ENCODE measurements at places on chromosomes 1 and 21. TPM values are rescaled to one million over a fixed set of nuclear protein-coding genes. Genes with fewer than 3 reads are reported as not detected.

CRYBG2 gene
- total RNA-seq = 6.9 TPM

UTS2 gene
- not detected for total RNA-seq

RGS13 gene
- total RNA-seq = 4.7 TPM

USH2A gene
- total RNA-seq = not detected

MAN1C1 gene
- total RNA-seq = 19.7 TPM

DNA sequence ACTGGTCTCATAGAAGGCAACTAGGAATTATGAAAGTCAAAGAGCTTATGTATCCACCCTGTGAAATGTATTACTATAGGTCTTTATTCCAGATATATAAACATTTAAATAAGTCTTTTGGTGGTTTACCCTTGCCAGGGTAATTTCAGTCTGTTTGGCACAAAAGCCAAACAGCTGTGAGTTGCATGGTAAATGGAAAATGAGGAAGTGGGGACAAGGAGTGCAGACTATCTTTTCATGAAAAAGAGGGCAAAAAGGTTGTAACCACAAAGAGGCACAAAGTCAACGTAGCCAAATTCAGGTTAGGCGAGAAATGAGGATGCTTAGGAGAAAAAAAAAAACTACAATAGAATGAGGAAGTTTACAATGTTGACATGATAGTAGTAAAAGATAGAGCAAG, 492.3 kb upstream of the PRMT6 start:
- H3K4me1 ChIP-seq = no peaks in the 10 kb centered on the region
- H3K27ac ChIP-seq = no peak overlapping the region
- H3K36me3 ChIP-seq = no peaks in the 10 kb centered on the region

GRCh38 chr1:9019896-9020295, 6.3 kb downstream of the SLC2A7 start:
- no peaks in the 10 kb centered on the region for H3K27me3 ChIP-seq
- no peak overlapping the region for H3K4me3 ChIP-seq
- DNase-seq = no peak
- no peak overlapping the region for H3K27ac ChIP-seq
- no peaks in the 10 kb centered on the region for H3K4me1 ChIP-seq

- H3K27me3 ChIP-seq = no peaks in the 10 kb centered on the region
- no peak for DNase-seq
- H3K4me1 ChIP-seq = no peaks in the 10 kb centered on the region
- no peaks in the 10 kb centered on the region for H3K36me3 ChIP-seq
- H3K27ac ChIP-seq = no peak overlapping the region
These were observed 99.6 kb upstream of the CDC42BPA start for GRCh38 chr1:227417756-227418480.

DNA sequence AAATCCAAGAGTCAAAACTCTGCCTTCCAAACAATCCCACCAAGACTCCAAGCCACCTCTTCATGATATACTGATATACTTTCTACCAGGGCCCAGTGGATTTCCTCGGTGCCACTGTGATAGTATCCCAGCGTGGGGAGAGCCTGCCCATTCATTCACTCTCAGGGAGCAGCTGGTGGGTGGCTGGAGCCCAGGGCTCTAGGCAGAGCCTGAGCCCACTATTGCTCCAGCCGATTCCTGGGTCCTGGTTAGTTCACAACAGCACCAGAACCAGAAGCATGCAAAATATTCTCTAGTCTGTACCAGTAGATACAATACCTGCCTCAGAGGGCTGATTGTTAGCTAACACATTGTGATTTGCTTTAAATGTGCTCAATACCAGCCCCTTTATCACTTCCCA, 831 bp downstream of the CSRP1 start:
- no peaks in the 10 kb centered on the region for H3K27me3 ChIP-seq
- H3K4me3 ChIP-seq = peak overlapping the region; percentile 88
- no peaks in the 10 kb centered on the region for H3K36me3 ChIP-seq
- H3K4me1 ChIP-seq = peaks cover 59% of the 10 kb centered on the region
- peak overlapping the region; percentile 93 for H3K27ac ChIP-seq
- no peak for DNase-seq

DNA sequence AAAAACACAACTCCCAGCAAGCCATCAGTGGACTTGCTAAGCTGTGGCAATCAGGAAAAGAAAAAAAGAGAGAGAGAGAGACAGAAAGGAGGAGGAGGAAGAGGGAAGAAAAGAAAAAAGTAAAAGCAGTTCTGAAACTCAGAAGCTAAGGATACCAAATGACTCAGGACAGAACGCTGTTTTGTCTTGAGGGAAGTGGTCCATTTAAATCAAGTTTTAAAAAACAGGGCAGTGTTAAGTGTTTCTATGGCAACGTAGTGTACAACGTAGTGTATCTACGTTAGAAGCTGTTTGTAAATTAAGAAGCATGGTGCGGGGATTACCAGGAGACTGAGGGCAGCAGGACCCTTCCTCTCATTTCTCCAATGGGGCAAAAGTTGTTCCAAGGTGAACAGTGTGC, 5.8 kb downstream of the ADORA3 start:
- peaks cover 7% of the 10 kb centered on the region for H3K4me1 ChIP-seq
- no peaks in the 10 kb centered on the region for H3K27me3 ChIP-seq
- H3K36me3 ChIP-seq = no peaks in the 10 kb centered on the region
- no peak overlapping the region for H3K27ac ChIP-seq

DNA sequence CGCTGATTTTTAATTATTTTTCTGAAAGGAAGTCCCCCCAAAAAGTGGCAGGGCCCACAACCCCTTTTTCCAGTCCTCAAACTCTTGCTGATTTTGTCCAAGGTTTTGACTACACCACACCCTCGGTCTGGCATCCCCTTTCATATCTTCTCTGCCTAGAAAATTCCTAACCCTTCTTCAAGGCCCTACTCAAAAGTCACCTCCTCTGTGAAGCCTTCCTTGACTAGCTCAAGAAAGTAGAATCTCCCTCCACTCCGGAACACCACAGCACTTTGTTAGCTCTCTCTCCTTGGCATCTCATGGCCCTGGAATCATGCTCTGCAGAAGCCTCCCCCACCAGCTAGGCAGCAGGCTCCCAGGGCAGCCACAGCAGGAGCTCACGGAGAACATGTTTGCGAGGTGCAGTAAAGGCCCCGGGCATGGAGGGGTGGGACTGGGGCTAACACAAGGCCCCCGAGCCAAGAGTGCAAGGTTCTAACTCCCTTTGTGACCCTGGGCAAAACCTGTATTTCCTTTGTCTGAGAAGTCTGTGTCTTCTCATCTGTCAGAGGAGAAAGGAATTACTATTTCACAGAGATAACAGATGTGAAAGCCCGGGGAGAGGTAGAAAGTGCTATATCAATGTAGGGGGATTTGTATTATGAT, 17.7 kb upstream of the S100A7 start:
- H3K4me3 ChIP-seq = no peak overlapping the region
- no peak overlapping the region for H3K27ac ChIP-seq
- no peaks in the 10 kb centered on the region for H3K36me3 ChIP-seq
- H3K4me1 ChIP-seq = no peaks in the 10 kb centered on the region
- no peak for DNase-seq
- H3K27me3 ChIP-seq = no peaks in the 10 kb centered on the region

DNA sequence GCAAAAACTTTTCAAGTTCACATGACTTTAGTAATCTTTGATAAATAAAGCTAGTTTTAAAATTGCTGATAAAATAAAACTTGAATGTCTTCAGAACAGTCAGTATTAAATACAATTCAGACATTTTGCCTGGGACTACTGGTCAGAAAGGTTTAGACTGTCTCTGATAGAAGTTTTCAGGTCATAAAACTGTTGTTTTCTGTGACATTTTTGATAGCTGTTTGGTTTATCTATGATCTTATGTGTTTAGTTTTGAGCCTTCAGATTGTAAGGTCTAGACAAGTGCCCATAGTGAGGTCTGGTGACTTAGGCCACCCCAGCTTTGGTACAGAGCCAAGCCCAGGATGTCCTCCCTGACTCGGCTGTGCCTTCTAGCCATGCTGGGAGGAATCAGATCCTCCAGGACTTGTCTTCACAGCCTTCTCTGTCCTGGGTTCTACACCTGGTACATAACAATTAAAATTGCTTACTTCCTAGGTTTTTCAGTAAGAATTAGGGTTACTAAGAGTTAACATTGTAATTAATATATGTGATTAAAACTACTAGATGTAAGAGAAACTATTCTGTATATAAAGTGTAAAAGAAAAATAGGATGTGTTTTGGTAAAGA, 15.1 kb upstream of the DNAH14 start:
- no peak overlapping the region for H3K27ac ChIP-seq
- no peaks in the 10 kb centered on the region for H3K36me3 ChIP-seq
- H3K27me3 ChIP-seq = no peaks in the 10 kb centered on the region
- H3K4me1 ChIP-seq = no peaks in the 10 kb centered on the region

DNA sequence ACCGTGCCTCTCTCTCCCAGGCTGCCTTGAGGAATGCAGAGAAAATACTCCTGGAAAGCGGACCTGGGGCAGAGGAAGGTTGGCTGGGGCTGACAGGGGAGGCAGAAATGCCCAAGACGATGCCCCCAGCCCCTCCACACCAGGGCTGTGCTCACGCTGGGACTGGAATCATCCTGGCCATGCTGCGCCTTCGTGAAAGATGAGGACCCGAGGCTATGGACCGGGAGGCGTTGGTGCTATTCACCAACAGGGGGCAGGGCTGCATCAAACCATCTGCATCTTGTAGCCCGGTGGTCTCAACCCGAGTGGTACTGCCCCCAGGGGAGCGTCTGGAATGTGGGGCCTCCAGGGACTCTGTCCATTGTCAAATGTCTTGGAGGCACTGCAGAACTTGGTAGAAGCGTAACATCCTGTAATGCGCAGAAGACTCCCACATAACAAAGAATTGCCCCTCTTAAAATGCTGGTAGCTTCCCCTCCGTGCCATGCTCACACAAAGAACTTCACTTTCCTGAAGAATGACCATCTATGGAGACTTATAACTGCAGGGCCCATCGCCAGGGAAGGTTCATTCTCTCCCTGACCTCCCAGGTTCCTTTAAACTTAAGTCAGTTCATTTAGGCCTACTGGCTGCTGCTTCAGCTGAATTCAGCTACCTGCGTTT, 251.2 kb downstream of the RRAGC start:
- H3K27ac ChIP-seq = no peak overlapping the region
- DNase-seq = no peak
- peaks cover 9% of the 10 kb centered on the region for H3K27me3 ChIP-seq
- H3K36me3 ChIP-seq = no peaks in the 10 kb centered on the region
- no peak overlapping the region for H3K4me3 ChIP-seq
- H3K4me1 ChIP-seq = no peaks in the 10 kb centered on the region

- no peaks in the 10 kb centered on the region for H3K36me3 ChIP-seq
- H3K4me1 ChIP-seq = peaks cover 51% of the 10 kb centered on the region
- DNase-seq = peak; percentile 80
- no peaks in the 10 kb centered on the region for H3K27me3 ChIP-seq
- peak overlapping the region; percentile 39 for H3K27ac ChIP-seq
These were observed 31.3 kb upstream of the BTG2 start for GRCh38 chr1:203273869-203274602.

- no peaks in the 10 kb centered on the region for H3K36me3 ChIP-seq
- no peak overlapping the region for H3K4me3 ChIP-seq
- no peaks in the 10 kb centered on the region for H3K4me1 ChIP-seq
- no peak overlapping the region for H3K27ac ChIP-seq
- no peak for DNase-seq
These were observed 49.8 kb upstream of the SCAF4 start for GRCh38 chr21:31781737-31782136.

GRCh38 chr1:93180723-93181613, at the start of gene CCDC18:
CCDC18 (plus strand) TSS chr1:93180724; CDS start chr1:93183362, 2,638 bp downstream.
- DNase-seq = no peak
- H3K27ac ChIP-seq = peak within 1 kb of the TSS; percentile 98
- peaks cover 27% of the 10 kb centered on the region for H3K4me1 ChIP-seq
- H3K4me3 ChIP-seq = peak within 1 kb of the TSS; percentile 82
- no peaks in the 10 kb centered on the region for H3K36me3 ChIP-seq

GRCh38 chr1:160206036-160206389, 829 bp downstream of the PEA15 start:
- peaks cover 55% of the 10 kb centered on the region for H3K4me1 ChIP-seq
- H3K27me3 ChIP-seq = no peaks in the 10 kb centered on the region
- H3K4me3 ChIP-seq = peak overlapping the region; percentile 93

- no peaks in the 10 kb centered on the region for H3K27me3 ChIP-seq
- DNase-seq = no peak
- H3K27ac ChIP-seq = no peak overlapping the region
These were observed 22.7 kb upstream of the ACBD6 start for GRCh38 chr1:180524915-180525714.

All from upper lobe of right lung (tissue), 1 donor.